NCI-H526 treated with DMSO at 0.1 percent for 48 hours (cell line): ENCODE measurements at places on chromosomes 4 and X.

DNA sequence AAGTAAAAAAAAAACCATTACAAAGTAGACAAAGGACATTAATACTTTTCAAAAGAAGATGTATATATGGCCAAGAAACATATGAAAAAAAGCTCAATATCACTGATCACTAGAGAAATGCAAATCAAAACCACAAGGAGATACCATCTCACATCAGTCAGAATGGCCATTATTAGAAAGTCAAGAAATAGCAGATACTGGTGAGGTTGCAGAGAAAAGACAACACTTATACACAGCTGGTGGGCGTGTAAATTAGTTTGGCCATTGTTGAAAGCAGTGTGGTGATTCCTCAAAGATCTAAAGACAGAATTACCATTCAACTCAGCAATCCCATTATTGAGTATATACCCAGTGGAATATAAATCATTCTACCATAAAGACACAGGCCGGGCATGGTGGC, 39.3 kb downstream of the TASL start:
- DNase-seq, result no peak

DNA sequence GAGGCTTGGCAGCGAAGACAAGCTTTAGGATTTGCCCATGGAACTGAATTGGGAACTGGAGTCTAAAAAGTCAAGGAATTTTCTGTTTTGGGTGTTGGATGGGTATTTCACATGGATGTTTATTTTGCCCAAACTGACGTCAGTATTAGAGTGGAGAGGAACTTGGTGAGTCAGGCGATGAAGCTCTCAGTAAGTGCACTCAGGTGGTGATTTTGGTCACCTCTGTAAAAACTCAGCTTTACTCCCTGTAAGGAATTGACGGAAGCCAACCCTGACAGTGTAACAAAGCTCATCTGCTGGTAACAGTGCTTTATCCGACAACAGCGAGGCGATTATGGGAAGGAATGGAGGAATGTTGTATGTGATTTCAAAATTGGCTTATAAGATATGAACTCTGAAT, 77.0 kb upstream of the PGRMC2 start:
- DNase-seq, result no peak

DNA sequence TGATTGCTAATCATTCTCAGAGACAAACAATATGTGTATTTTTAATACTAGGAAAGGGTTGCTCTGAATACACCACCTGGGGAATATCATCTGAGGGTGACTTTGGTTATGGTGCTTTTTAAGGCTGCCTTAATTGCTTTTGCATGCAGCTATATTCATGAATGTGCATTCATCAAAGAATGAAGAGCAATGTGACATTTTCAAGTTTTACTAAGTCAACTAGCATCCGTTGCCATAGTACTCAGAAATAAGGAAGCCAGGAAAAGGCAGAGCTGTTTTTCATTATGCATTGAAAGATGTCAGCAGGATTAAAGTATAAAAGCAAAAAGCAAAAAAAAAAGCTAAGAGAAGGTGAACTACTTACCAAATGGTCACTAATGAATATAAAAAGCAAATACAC, 67.4 kb upstream of the PCDH18 start:
- DNase-seq, result no peak

- DNase-seq, result no peak
Observed at GRCh38 chr4:1300466-1301455, 11.1 kb downstream of the MAEA start.

GRCh38 chr4:4560136-4560535, 18.3 kb upstream of the STX18 start:
- DNase-seq, result no peak

DNA sequence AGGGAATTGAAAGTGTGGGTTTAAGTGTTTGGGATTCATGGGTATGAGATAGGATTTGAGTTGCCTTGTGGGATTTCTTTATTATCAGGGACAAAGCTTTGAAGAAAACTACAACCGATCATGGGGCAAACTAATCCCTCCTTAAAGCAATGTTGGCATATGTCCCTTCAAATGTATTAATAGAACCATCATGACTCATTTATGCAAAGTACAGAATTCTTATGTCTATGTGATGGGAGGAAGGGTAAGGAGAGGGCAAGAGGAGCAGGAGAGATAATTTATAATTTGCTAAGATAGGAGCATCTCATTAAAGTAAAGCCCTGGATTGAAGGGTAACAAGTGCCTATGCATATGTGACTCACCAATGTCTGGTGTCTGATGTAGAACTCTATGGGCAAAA, 94.2 kb downstream of the PHEX start:
- DNase-seq, result no peak

- DNase-seq, result no peak
Observed at GRCh38 chr4:2813446-2814405, 20.8 kb downstream of the SH3BP2 start.

DNA sequence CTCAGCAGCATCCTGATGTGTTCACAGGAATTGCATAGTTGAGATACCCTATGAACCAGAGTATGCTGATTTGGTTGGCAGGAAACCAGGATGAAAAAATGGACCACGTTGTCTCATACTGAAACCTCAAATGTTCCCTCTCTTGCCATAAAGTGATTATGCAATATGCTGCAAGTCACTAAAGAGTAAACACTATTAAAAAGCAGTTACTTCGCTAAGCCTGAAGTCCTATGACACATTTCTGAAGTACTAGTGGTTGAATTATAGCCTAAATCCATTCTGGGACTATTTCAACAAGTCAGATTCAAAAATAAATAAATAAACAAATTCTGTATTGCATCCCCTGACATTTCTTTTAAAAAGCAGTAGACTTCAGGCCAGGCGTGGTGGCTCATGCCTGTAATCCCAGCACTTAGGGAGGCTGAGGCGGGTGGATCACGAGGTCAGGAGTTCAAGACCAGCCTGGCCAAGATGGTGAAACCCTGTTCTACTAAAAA, 106.0 kb upstream of the NAP1L5 start:
- DNase-seq, result no peak

GRCh38 chrX:136163689-136164088, 16.4 kb downstream of the FHL1 start:
- DNase-seq, result no peak

- DNase-seq, result no peak
Observed at GRCh38 chrX:153877571-153878261, 8.3 kb downstream of the L1CAM start.

DNA sequence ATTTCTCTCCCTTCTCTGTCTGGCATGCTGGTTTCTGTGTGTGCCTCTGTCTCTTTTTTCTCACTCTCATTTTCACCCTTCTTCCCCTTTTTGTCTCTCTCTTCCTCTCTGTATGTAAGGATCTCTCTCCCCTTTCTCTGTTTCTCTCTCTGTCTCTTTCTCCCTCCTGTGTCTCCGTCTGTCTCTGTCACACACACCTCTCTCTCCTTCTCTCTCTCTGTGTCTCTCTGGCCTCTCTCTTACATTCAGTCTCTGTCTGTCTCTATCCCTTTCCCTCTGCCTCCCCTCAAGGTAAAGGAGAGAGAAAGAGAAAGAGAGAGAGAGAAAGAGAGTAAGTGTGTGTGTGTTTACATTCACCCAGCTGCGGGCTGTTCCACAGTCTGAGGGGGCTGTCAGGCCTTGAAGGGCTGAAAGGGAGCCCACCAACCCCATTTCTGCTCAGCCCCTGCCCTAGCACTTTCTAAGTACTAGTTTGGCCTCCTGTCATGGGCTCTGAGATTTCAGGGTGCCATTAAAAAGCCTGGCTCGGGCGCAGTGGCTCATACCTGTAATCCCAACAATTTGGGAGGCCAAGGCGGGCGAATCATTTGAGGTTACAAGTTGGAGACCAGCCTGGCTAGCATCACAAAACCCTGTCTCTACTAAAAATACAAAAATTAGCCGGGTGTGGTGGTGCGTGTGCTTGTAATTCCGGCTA, 9.6 kb upstream of the TSPYL2 start:
- DNase-seq, result no peak

GRCh38 chr4:107349266-107349665, 313.2 kb upstream of the DKK2 start:
- no peak for DNase-seq

GRCh38 chr4:151174784-151175183, 75.4 kb downstream of the RPS3A start:
- DNase-seq, result no peak

DNA sequence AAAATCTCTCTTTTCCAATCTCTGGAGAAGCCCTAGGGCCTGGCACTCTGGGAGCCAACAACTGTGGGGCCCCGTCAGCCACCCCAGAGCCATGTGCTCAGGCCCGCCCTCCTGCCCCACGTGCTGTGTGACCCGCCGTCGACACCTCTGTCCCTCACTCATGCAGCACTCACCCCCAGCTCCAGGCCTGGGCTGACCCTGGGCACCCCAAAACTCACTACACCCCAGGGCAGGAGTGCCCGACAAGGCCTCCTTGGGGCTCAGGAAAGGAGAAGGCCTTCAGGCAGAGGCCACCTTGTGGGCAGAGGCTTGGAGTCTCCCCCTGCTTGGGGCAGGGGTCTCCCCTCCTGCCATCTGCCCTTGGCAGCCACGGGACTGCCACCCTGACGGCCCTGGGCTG, 5.7 kb downstream of the MYL5 start:
- DNase-seq, result no peak

GRCh38 chr4:9781343-9782135, at the start of gene DRD5:
TSS of gene DRD5 (plus strand) at chr4:9781634. CDS start at chr4:9782030, 396 bp downstream.
- no peak for DNase-seq

DNA sequence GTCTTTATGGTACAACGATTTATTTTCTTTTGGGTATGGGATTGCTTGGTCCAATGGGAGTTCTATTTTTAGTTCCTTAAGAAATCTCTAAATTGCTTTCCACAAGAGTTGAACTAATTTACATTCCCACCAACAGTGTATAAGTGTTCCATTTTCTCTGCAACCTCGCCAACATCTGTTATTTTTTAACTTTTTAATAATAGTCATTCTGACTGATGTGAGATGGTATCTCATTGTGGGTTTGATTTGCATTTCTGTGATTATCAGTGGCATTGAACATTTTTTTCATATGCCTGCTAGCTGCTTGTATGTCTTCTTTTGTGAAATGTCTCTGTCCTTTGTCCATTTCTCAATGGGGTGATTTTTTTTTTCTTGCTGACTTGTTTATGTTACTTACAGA, 42.8 kb downstream of the UCHL1 start:
- no peak for DNase-seq

DNA sequence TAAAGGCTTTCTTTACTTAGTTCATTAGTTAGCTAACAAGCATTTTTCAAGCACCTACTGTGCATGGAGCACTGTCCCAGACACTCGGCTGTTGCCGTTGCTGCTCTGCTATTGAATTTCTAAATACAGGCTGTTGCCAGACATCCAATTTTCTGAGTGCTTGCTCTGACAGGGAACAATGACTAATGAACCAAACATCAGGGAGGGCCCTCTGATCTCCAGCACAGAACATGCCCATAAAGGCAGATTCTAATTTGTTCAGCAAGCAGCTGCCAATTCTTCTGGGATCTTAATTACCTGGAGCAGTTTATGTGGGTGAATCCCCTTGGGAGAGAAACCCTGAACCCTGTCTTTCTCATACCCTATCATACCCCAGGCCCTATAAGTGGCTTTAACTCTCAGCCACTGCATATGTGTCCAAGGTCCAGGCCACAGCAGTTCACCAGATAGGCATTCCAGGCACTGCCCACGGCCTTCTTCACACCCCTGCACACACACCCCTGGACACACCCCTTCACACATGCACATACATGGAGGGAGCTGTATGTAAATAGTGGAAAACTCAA, 27.9 kb downstream of the TSC22D3 start:
- no peak for DNase-seq

- DNase-seq, result no peak
Observed at GRCh38 chr4:10611673-10612072, 72.9 kb downstream of the CLNK start.

DNA sequence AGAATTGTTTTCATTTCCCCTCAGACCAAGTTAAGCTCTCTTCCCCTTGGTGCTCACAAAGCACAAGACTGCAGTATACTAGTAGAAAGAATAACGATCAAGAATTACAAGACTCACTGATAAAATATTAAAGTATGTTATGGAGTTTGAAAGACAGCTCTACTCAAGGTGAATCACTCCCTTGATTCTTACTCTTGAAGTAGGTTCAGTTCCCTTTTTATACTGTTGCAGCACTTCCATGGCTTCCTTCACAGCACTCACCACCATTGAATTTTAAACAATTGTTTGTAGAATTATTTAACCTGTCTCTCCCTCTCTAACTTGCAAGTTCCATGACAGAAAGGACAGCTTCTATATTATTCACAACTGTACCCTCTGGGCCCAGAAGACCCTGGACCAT, 42.2 kb downstream of the CASK start:
- no peak for DNase-seq
